PC-9 (cell line): ENCODE measurements at places on chromosomes 3 and 15. TPM values are rescaled to one million over a fixed set of nuclear protein-coding genes. Genes with fewer than 3 reads are reported as not detected.

DNA sequence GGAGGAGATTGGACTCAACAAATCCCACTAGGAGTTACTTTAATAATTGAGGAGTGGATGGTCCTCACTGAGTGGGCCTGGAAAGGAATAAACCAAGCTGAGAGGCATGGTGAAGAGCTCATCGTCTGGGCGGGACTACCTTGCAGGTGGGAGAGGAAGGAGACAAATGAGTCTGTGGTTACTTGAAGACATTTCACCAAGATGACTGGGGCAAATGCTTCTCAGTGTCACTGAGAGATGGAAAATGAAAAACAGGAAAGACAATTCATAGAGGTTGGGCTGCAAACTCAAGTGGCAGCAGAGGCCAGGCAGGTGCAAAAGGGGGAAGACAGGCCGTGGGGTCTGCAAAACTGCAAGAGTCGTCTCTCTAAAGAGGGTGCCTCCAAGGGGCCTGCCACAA lies 1.5 kb upstream of the ARHGAP31 start:
- DNase-seq, result no peak

The CFAP100 gene
- not detected in 2 replicates for total RNA-seq

The SYNPR gene
- total RNA-seq, result not detected in 2 replicates

DNA sequence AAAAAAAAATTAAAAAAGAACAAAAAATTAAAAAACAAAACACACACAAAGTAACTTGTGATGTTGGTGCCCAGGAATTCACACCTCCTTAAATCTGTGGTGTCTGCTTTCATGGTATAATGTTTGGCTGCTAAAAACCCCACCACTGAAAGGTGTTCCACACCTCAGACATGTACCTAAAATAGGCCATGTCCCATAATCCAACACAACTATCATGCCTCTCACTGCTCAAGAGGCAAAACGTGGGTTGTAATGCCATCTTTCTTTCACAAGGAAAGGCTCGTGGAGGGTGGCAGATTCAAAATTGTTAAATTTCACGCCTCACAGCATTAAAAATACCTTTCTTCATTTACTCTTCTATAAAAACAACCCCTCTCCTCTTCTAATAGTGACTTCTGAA lies 29.5 kb downstream of the MKRN2 start:
- no peak for DNase-seq

DNA sequence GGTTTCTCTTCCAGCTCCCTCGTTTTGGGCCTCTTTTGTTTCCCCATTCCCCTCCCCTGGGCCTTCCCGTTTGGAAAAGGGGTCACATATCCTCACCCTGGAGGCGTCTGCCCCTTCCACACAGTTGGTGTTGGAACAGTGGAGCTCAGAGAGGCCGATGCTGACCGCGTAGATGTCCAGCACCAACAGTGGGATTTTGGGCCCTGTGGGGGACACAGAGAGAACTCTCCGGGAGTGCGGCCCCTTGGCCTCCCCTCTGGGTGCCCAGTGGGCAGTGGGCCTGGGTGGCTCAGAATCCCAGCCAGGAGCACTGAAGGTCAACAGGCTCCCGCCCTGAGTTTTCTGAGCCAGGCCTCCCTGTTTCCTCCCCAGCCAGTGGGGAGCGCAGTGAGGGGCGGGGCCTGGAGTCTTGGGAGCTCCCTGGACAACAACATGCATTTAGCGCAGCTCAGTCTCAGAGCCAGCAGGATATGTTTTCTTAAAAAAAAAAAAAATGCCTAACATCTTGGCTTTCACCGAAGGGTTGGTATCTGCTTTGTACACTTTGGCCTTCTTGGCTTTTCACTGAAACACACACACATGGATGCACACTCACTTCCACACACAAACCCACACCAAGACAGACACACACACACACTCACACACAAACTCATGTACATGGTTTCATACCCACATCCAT lies 670 bp upstream of the ISLR start:
- no peak for DNase-seq

The NR1I2 gene
- not detected in 2 replicates for total RNA-seq

The AMOTL2 gene
- total RNA-seq, result 147 and 221 TPM in 2 replicates

The CISH gene
- total RNA-seq, result 2.7 and 3.2 TPM in 2 replicates

- DNase-seq, result no peak
Observed at GRCh38 chr3:169818316-169818715, 5.6 kb upstream of the LRRC34 start.

The GRAMD1C gene
- total RNA-seq, result 14.7 and 15.7 TPM in 2 replicates

DNA sequence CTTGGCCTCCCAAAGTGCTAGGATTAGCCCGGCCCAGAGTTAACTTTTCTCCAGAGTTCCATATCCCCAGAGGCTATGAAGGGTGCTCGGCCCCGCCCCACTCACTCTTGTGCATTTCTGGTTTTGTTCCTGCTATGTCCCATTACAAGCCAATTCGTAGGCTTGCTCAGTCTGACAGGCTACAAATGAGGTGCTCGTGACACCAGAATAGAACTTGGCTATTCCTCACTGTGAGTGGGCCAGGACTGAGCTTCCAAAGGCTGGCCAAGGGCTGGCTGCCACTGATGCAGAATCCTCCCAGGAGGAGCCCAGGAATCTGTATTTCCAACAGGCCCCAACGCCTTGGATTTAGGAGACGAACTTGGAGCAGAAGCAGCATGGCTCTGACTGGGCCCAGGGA lies 282.7 kb upstream of the C2CD4B start:
- no peak for DNase-seq

- DNase-seq, result no peak
Observed at GRCh38 chr3:39100500-39100886, 6.9 kb downstream of the GORASP1 start.

GRCh38 chr15:36815786-36816185 lies 236.4 kb downstream of the CDIN1 start:
- DNase-seq, result no peak

- no peak for DNase-seq
Observed at GRCh38 chr15:66679061-66679656, 22.9 kb upstream of the SMAD6 start.

- no peak for DNase-seq
Observed at GRCh38 chr3:197183582-197183981, 114.8 kb downstream of the DLG1 start.

GRCh38 chr3:8840556-8840955 lies 71.1 kb upstream of the OXTR start:
- DNase-seq, result peak; percentile 39

- no peak for DNase-seq
Observed at GRCh38 chr3:76415384-76415783, 624.5 kb upstream of the ROBO2 start.

- DNase-seq, result no peak
Observed at GRCh38 chr3:119677641-119677934, 382 bp upstream of the COX17 start.

GRCh38 chr3:58158442-58159153 lies 52.2 kb downstream of the DNASE1L3 start:
- no peak for DNase-seq

- no peak for DNase-seq
Observed at GRCh38 chr3:118808723-118809122, 225.9 kb downstream of the IGSF11 start.

GRCh38 chr15:41556677-41557076 lies 2.3 kb upstream of the TYRO3 start:
- no peak for DNase-seq

DNA sequence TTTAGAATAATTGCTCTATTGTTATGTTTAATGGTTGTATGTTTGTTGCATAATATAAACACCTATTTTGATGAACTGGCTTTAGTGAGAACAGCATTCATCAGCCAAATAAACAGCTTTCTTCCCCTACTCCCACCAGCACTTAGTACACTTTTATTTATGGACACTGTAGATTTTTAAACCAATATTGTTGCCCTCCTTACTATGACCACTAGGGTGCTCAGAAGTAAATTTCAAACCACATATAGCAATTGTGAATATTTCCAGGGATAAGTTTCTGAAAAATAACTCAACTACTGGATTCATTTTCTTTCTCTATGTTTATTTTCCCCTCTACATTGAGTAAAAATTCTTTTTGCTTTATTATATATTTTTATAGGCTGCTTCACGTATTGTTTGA lies 84.7 kb upstream of the PTX3 start:
- DNase-seq, result no peak

DNA sequence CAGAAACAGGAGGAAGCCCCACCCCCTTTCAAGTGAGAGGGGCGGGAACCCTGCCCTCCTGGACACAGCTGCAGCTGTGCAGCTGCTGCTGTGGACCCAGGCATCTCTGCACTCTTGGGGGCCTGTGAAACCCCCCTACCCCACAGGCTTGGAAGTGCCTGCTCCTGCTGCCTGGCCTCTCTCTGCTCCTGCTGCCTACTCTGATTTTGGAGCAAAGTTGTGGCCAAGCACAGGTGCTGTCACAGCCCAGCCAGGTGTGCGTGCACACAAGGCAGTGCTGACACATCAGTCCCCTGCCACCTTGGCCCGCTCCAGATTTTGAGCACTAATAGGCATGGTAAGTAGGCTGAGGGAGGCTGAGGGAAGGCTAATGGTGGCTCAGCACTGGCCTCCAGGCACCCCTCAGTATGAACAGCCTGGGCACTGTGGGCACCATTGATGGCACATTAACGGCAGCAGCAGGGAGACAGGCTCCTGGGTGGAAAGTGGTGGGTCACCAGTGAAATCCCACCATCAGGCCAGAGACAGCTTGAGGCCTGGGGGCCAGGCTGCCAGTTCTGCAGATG lies 890.9 kb downstream of the GBE1 start:
- DNase-seq, result no peak

- DNase-seq, result no peak
Observed at GRCh38 chr3:160098261-160098908, 109.8 kb downstream of the IL12A start.

The GHRL gene
- 0.48 TPM in 1 of 2 replicates, not detected in the other for total RNA-seq

GRCh38 chr3:137709011-137709601 lies 55.0 kb upstream of the SOX14 start:
- no peak for DNase-seq

DNA sequence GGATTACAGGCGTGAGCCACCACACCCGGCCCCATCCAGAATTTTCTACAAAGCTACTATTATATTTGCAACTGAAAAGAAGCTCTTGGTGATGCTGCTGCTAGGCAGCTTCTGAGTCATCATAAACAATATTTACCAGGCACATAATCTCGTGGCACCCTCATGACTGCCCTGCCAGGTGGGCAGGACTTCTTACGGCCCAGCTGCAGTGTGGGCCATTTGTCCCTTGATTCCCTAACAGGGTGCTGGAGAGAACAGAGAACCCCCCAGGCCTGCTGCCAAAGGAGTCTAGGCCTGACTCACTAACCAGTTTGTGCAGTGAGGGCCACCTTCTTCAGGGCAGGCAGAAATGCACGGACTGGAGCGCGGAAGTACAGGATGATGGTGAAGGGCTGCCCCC lies 4.9 kb downstream of the EPB42 start:
- peak; percentile 32 for DNase-seq

GRCh38 chr3:99246010-99246654 lies 344.6 kb upstream of the DCBLD2 start:
- no peak for DNase-seq

- DNase-seq, result no peak
Observed at GRCh38 chr15:73899197-73900094, 26.1 kb downstream of the TBC1D21 start.

DNA sequence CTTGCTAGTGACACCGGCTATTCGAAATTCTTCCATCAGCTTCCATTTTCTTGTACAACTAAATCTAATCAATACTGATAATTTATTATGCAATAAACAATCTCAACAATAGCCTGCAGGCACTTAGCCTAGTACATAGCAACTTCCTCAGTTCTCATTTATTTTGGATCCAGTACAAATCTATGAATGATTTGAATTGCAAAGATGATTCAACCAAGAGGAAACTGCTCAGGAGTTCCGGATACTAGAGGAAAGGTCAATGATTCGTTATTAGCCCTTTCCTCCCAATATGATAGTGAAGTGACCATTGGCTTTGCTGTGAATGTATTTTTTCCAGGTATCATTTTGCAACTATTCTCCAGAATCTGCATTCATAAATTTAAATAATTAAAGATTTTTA lies 827.0 kb downstream of the CADM2 start:
- DNase-seq, result no peak

DNA sequence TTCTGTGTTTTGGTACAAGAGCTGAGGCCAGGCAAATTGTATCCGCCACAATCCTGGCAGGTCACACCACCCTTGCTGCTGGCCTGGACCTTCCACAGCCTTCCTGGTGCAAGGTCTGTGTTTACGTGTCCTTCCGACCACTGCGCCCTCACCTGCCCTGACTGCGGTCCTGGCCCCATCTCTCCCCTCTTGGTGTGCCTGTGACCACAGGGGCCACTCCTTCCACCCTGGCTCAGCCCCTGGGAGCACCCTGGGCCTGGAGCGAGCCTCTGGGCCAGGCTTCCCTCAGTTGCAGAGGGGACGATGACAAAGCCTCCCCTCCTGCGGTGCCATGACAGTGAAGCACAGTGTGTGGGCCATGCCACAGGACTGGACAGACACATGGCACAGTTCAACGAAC lies 104.5 kb downstream of the PLXNA1 start:
- no peak for DNase-seq

The NAALADL2 gene
- total RNA-seq, result 10.6 and 12.8 TPM in 2 replicates

DNA sequence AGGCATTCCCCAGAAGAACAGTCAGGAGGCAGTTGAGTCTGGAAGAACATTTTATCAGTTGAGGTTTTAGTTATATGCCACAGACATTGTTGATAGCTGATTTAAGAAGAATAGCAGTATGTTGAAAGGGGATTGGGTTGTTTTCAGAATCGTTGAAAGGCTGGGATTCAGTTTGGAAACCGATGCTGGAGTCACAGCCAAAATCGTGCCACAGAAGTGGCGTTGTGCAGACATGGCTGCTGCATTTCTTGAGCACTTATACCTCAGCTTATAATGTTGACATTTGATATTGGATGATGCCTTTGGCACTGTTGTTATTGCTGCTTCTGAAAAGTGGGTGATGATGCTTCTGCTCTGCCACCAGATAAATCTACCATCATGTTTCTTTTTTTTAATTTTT lies 16.1 kb downstream of the SLMAP start:
- no peak for DNase-seq

DNA sequence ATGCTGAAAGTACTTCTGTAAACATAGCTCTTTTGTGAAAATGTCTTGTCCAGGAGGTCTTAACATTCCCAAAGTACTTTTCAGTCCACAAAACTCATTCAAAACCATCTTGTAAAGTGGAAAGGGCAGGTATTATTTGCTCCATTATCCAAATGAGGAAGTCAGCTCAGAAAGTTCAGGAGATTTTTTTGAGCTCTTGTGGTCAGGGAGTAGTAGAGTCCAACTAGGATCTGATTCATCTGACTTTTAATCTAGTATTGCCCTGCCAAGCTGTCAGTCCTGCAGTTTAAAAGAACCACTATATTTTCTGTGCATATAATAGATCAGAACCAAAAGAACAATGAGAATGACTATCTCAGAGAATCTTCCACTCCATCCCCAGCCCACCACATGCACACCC lies 83.5 kb downstream of the FOXB1 start:
- peak; percentile 52 for DNase-seq

DNA sequence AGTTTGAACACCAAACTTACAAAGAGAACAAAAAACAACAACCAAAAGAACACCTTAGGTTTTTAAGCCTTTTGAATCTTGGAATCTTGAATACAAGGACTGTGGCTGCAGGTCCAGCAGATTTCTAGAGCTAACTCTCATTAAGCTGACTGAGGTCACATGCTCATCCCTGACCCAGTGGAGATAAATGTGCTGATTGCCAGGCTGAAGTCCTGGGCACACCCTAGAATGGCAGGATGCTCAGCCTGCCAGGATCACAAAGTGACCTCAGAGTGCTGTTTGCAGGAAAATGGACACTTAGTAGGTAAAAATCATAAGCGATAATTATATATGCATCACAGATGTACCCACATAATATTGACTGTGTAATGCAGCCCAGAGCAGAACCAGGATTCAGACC lies 245.3 kb upstream of the NR2E3 start:
- no peak for DNase-seq

- no peak for DNase-seq
Observed at GRCh38 chr15:89125088-89125826, 37.0 kb downstream of the ABHD2 start.

The FBXO40 gene
- total RNA-seq, result not detected in 2 replicates

GRCh38 chr3:129211772-129212171 lies 28.1 kb upstream of the CNBP start:
- DNase-seq, result peak; percentile 98

The PLA2G4D gene
- 0.90 and 1.4 TPM in 2 replicates for total RNA-seq
